ENCODE measurements at places on chromosomes 16 and 17.
A peak's percentile ranks its signal among the peaks of the same experiment; 100 is the strongest.

DNA sequence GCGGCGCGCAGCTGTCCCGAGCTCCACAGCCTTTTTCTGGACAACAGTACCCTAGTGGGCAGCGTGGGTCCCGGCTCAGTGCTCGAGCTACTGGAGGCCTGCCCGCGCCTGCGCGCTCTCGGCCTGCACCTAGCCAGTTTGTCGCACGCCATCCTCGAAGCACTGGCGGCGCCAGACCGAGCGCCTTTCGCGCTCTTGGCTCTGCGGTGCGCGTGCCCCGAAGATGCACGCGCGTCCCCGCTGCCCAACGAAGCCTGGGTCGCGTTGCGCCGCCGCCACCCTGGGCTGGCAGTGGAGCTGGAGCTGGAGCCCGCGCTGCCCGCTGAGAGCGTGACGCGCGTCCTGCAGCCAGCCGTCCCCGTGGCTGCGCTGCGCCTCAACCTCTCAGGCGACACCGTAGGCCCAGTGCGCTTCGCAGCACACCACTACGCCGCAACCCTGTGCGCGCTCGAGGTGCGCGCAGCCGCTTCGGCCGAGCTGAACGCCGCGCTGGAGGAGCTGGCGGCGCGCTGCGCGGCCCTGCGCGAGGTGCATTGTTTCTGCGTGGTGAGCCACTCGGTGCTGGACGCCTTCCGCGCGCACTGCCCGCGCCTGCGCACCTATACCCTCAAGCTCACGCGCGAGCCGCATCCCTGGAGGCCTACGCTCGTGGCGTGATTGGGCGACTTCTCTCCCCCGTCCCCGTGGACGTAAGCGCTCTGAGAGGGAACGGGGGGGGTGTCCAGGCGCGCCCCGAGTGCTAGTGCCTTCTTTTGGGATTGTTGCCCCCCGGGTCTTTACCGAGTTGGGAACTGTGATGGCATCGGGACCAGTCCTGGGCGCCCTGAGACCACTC lies 1.2 kb upstream of the HSF4 start:
- DNase-seq, result no peak

GRCh38 chr17:78674156-78674555 lies 97.0 kb upstream of the DNAH17 start:
- DNase-seq, result no peak

- peak; percentile 50 for DNase-seq
These were observed 47.0 kb downstream of the SMURF2 start for GRCh38 chr17:64615028-64615677.

GRCh38 chr17:62916684-62917571 lies 49.1 kb upstream of the TANC2 start:
- no peak for DNase-seq

Measured in GM04503 (cell line).